ENCODE measurements at places on chromosomes 16 and 17.

GRCh38 chr16:73215678-73216377 lies 167.9 kb upstream of the ZFHX3 start:
- no peak for DNase-seq

GRCh38 chr16:83911290-83911689 lies 12.4 kb downstream of the MLYCD start:
- no peak for DNase-seq

DNA sequence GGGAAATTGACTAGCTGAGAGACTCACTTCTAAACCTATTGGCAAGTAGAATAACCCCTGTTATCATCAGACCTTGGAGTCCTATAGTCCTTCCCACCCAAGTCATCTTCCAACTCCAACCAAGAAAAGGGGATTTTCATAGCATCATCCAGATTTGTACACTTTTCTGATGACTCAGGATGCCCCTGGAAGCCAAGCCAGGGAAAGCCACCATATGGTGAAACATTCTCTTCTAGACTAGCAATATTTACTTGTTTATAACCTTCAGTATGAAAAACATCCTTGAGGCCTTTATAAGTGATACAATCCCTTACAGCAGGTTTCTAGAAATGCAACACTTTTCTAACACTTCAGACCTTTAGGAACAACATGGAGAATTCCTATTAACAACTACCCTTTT lies 618.8 kb upstream of the CDH11 start:
- DNase-seq = no peak

- no peak for DNase-seq
Measured at GRCh38 chr17:6623941-6624340, 16.6 kb downstream of the KIAA0753 start.

- DNase-seq = no peak
Measured at GRCh38 chr17:79677646-79678045, 53.1 kb upstream of the ENPP7 start.

DNA sequence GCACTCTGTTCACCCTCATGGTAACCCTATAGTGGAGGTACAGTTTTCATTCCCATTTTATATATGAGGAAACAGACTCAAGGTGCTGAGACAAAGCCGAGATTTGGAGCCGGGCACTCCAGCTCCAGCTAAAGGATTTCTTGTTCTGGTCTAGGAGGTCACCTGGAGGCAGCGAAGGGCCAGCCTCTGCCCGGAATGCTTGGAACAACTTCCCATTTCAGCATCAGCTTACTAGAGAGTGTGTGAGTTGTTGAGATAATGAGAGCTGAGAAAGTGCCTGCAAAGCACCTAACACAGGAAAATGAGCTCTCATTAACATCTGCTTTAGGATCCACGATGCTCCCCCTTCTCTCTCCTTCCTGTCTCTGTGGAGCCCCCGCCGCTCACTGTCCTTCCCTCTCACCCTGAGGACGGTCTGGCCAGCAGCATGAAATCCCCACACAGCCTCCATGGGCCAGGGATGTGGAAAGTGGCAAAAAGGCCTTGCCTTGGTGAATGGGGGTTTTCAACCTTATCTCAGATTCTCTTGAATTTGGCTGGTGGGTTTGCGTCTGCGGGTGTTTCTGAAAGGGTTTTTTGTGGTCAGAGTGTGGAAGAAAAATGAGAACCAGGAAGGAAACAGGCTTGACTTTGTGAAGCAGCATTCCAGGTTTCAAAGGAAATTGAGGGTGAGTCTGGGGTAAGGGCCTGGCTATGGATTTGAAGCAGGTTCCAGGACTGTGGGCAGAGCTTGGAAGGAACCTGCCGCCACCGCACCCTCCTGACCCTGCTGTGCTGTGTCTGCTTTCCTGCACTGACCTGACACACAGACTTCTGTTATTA lies 178.7 kb downstream of the FOXL1 start:
- DNase-seq = no peak

Data from adrenal gland (tissue), 19 donors.